Activated T-helper 1 cell treated with anti-CD3 and anti-CD28 coated beads, Interleukin-12 subunit alpha, Interleukin-12 subunit beta, Interleukin-2, Interleukin-4 antibody, amounts not matched to agents 30 ng/mL and 10 ng/mL and 1 ng/mL, durations not matched to agents 14 hours and 24 hours and 36 hours (primary cell): ENCODE measurements at places on chromosomes 5 and 9. TPM values are rescaled to one million over a fixed set of nuclear protein-coding genes. Genes with fewer than 3 reads are reported as not detected.

Gene PTGS1
- 0.54 and 0.61 TPM in 2 replicates for total RNA-seq

Gene FRMD3
- 0.34 and 0.37 TPM in 2 replicates for total RNA-seq

Gene CLIC3
- total RNA-seq, result not detected in 2 replicates

Gene EMB
- total RNA-seq, result 80.6 and 81.8 TPM in 2 replicates

Gene TNC
- 0.60 and 0.61 TPM in 2 replicates for total RNA-seq

Gene SOX30
- total RNA-seq, result 0.12 and 0.29 TPM in 2 replicates

Gene LRRTM2
- 0.12 TPM in 1 of 2 replicates, not detected in the other for total RNA-seq

Gene SLC36A2
- not detected in 2 replicates for total RNA-seq

Gene DBH
- total RNA-seq, result not detected in 2 replicates

Gene PCDHA10
- not detected in 2 replicates for total RNA-seq

Gene CDX1
- not detected in 2 replicates for total RNA-seq

Gene FAM151B
- 0.32 TPM in 1 of 2 replicates, not detected in the other for total RNA-seq

DNA sequence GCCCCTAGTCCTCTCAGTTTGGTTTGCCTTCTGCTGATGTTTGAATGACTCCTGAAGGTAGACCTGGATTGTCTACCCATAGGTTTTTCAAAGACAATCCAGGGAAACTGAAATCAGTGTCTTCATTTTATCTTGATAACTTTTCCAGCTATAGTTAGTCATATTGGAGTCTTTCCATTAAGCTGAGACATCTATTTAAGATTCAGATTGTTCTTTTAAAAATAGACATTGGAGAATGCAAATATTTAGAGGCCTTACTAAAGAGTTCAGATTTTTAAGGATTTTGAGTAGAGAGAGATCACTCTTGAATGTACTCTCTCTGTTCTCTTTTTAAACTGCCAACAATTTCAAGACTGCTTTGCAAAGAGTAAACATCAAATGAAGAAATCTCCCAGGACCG is 69.1 kb downstream of the GDNF start:
- no peaks in the 10 kb centered on the region for H3K36me3 ChIP-seq
- no peak for DNase-seq
- H3K4me3 ChIP-seq, result no peak overlapping the region
- no peaks in the 10 kb centered on the region for H3K4me1 ChIP-seq

DNA sequence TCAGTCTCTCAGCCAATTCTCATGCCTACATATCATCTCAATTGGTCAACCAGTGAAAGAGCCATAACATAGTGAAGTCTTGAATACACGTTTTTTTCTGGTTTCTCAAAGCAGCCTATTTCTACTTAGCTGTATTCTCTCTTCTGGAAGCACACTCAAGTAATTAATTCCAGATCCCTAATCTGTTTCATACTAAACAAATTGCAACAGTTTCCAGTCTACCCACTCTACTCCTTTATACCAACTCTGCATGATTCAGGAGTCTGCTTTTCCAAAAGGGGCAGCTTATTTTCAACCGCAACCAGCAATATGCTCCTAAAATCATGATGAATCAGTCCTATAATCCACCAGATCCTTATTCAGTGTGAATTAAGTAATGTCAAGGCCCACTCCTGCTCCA is 211.7 kb downstream of the TLE1 start:
- H3K4me1 ChIP-seq, result no peaks in the 10 kb centered on the region
- no peak for DNase-seq
- H3K4me3 ChIP-seq, result no peak overlapping the region

DNA sequence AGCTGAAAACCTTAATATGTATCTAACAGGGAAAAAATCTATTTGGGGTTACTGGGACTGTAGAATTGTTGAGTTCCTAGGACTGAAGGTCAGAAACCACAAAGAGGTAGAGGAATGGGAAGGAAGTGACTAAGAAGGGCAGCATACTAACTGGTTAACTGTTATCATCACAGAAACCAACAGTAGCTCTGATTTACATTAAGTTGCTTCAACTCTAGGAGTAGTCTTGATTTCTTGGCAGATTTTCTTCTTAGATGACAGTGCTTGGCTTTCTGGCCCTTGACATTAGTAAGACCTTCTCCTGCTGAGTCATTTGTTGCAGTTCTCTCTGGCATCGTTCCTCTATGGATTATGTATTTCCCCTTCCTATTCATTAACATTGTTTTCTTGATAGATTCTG is 116.1 kb upstream of the RASA1 start:
- H3K4me3 ChIP-seq, result no peak overlapping the region
- H3K4me1 ChIP-seq, result peaks cover 13% of the 10 kb centered on the region
- peaks cover 2% of the 10 kb centered on the region for H3K36me3 ChIP-seq
- no peak overlapping the region for H3K27ac ChIP-seq
- DNase-seq, result no peak

- H3K27ac ChIP-seq, result no peak overlapping the region
- peaks cover 5% of the 10 kb centered on the region for H3K4me1 ChIP-seq
- no peak for DNase-seq
- no peaks in the 10 kb centered on the region for H3K27me3 ChIP-seq
- no peak overlapping the region for H3K4me3 ChIP-seq
- H3K36me3 ChIP-seq, result no peaks in the 10 kb centered on the region
Measured at GRCh38 chr5:68354315-68354714, 138.8 kb downstream of the PIK3R1 start.

- peaks cover 22% of the 10 kb centered on the region for H3K36me3 ChIP-seq
- DNase-seq, result no peak
- no peak overlapping the region for H3K4me3 ChIP-seq
- H3K27ac ChIP-seq, result no peak overlapping the region
Measured at GRCh38 chr5:126481243-126481642, 58.0 kb downstream of the GRAMD2B start.

GRCh38 chr5:118321081-118321480 is 667.3 kb downstream of the DTWD2 start:
- H3K36me3 ChIP-seq, result no peaks in the 10 kb centered on the region
- DNase-seq, result no peak
- H3K4me3 ChIP-seq, result no peak overlapping the region
- no peaks in the 10 kb centered on the region for H3K27me3 ChIP-seq

DNA sequence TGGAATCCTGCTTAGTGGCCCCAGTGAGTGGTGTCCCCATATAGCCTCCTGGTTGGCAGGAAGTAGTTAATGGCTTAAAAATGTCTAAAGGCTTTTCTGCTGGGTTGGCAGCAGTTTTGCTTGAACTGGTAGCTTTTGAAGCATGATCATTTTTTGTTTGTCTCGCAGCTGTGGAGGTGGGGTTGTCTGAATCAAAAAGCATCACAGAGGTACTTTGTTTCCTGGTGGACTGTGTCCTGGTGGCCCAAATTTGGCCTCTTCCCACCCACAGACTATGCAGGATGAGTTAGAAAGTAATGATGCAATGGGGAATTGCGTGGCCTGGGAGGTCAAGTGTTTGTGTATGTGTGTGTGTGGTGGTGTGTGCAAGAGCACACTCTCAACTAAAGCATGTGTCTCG is 322.7 kb downstream of the ARHGEF28 start:
- H3K27ac ChIP-seq, result no peak overlapping the region
- H3K36me3 ChIP-seq, result no peaks in the 10 kb centered on the region
- H3K4me1 ChIP-seq, result no peaks in the 10 kb centered on the region
- no peak for DNase-seq
- H3K27me3 ChIP-seq, result no peaks in the 10 kb centered on the region
- no peak overlapping the region for H3K4me3 ChIP-seq

GRCh38 chr5:68780299-68780955 is 313.4 kb upstream of the SLC30A5 start:
- no peak for DNase-seq
- H3K27me3 ChIP-seq, result no peaks in the 10 kb centered on the region
- no peak overlapping the region for H3K27ac ChIP-seq
- H3K36me3 ChIP-seq, result no peaks in the 10 kb centered on the region
- no peak overlapping the region for H3K4me3 ChIP-seq
- H3K4me1 ChIP-seq, result no peaks in the 10 kb centered on the region

DNA sequence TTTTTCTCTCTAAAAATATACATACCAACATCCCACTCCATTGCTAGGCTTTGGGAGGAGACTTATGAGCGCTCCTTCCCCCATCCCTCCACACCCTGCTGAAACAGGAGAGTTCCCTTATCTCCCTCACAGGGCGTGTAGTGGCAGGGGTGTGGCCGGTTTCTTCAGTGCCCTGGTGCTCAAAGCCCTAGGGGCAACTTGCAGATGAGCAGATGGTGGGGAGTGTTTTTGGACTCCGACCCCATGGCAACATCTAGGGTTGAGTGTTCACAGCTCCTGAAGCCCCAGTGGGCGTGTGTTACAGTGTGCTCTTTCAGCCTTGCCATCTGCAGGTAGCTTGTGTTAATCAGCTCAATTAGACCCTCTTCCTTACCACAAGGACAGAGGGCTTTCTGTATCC is 409.5 kb downstream of the MAT2B start:
- H3K4me1 ChIP-seq, result no peaks in the 10 kb centered on the region
- no peak overlapping the region for H3K4me3 ChIP-seq

- H3K4me1 ChIP-seq, result no peaks in the 10 kb centered on the region
- no peaks in the 10 kb centered on the region for H3K27me3 ChIP-seq
- H3K36me3 ChIP-seq, result no peaks in the 10 kb centered on the region
- DNase-seq, result no peak
- no peak overlapping the region for H3K27ac ChIP-seq
Measured at GRCh38 chr5:161396171-161396570, 150.4 kb downstream of the GABRB2 start.

DNA sequence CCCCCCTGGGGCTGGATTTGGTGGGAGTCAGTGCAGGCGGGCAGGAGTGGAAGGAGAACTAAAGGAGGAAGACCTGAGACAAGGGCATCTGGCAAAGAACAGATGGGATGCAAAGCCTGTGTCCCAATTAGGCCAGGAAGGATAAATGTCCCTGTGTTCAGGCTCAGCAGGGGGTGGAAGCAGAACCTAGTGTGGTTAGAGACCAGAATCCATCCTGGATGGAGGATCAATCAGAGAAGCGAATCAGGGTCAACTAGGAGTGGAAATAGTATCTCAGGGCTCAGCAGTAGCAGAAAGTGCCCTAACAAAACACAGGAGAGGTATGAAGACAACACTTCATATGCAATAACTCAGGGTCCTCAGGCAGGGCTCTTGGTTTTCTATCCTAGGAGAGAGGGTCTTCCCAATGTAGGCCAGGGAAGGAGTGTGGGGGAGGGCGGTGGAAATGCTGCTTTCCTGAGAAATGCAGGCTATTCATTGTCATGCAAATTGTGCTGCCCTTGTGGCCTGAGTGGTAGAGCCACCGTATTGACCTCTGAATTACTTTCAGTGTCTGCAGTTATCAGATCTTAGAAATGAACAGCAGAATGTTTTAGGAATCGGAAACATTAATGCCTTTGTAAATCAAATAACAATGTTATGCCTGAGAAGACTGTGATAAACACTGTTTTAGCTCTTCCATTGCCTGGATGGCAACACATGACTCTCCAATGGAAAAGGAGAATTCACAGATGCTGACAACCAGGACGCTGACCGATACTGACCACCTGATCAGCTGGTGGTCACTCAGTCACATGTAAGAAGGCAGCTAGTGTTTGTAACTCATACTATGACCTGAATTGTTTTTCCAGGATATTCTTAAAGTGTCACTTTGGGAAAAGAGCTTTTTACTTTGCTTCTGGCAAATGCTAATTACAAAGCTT is 323.6 kb downstream of the SEMA5A start:
- no peaks in the 10 kb centered on the region for H3K4me1 ChIP-seq
- H3K27ac ChIP-seq, result no peak overlapping the region
- H3K4me3 ChIP-seq, result no peak overlapping the region
- no peaks in the 10 kb centered on the region for H3K36me3 ChIP-seq

DNA sequence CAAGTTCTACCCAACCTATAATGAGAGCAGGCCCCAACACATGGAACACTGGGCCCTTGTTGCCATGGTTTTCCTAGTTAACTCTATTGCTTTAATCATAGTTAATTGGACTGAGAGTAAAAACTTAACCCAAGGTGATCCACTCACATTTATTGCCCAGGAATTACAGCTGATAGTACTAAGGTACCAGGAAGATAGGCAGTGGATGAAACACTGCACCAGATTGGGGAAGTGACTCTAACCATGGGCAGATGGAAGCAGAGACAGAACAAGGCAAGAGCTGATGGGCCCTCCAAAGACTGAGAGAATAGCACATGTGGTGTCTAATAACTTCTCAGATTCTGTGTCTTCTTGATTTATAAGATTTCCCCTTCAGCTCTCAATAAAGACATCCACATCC is 145.7 kb upstream of the TRIM32 start:
- no peaks in the 10 kb centered on the region for H3K4me1 ChIP-seq
- H3K27me3 ChIP-seq, result no peaks in the 10 kb centered on the region
- no peak overlapping the region for H3K4me3 ChIP-seq
- no peak overlapping the region for H3K27ac ChIP-seq
- H3K36me3 ChIP-seq, result no peaks in the 10 kb centered on the region
- no peak for DNase-seq

DNA sequence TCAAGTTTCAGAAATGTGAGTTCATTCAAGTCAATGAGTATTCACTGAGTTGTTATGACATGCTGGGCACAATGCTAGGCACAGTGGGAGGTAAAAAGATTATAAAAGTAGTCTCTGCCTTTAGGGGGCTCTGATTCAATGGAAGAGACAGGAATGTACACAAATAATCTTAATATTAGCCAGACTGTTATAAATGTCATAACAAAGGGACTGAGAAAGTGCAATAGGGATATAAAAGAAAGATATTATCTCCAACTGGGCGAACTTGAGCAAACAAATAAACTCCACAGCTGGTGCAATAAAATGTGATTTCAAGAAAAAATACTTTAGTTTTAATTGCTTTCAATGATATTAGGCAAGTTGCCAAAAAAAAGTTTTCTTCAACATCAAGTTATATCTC is 755.2 kb downstream of the BRINP1 start:
- H3K27ac ChIP-seq, result no peak overlapping the region
- no peaks in the 10 kb centered on the region for H3K4me1 ChIP-seq
- H3K27me3 ChIP-seq, result no peaks in the 10 kb centered on the region
- H3K36me3 ChIP-seq, result no peaks in the 10 kb centered on the region

DNA sequence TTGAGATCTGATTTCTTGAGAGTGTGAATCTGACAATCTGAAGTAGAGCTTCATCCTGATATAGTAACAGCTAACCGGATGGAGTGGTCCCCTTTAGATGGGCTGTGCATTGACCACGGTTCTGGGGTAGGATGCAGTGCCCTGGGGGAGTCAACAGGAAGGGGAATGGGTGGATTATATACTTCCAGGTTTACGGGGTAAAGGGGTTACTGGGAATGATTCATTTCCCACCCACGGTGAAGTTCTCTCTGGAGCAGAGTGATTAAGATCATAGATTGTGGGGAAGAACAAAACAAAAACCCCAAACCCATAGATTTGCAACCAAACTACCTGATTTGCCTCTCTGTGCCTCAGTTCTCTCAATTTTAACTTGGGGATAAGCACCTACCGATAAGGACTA is 1.5 kb upstream of the B4GALT7 start:
- no peak for DNase-seq
- H3K36me3 ChIP-seq, result peaks cover 21% of the 10 kb centered on the region
- H3K4me3 ChIP-seq, result peak overlapping the region; percentile 77
- H3K27ac ChIP-seq, result peak overlapping the region; percentile 41

DNA sequence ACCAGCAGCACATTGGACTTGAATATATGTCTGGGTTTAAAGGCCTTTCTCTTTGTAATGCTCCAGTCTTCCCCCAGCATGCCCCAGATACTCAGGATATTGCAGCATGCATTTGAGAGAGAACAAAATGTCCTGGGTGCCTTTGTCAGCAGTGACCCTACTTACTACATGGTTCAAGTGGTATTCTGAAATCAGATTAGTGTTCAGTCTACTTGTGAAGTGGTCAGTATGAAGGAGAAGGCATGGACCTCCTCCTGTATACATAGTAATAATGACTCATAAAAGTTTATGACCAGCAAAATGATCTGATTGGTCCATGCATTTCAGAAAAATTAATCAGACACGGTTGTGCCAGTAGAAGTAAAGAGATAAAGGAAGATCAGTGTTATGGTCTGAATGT is 25.4 kb downstream of the GPR21 start:
- H3K36me3 ChIP-seq, result no peaks in the 10 kb centered on the region
- no peaks in the 10 kb centered on the region for H3K27me3 ChIP-seq
- no peak overlapping the region for H3K27ac ChIP-seq
- H3K4me3 ChIP-seq, result no peak overlapping the region
- no peak for DNase-seq

GRCh38 chr5:3035452-3035851 is 284.0 kb upstream of the IRX2 start:
- H3K27me3 ChIP-seq, result no peaks in the 10 kb centered on the region
- no peaks in the 10 kb centered on the region for H3K4me1 ChIP-seq
- H3K4me3 ChIP-seq, result no peak overlapping the region
